ENCODE measurements at places on chromosomes 5 and 9. TPM values are rescaled to one million over a fixed set of nuclear protein-coding genes. Genes with fewer than 3 reads are reported as not detected.

DNA sequence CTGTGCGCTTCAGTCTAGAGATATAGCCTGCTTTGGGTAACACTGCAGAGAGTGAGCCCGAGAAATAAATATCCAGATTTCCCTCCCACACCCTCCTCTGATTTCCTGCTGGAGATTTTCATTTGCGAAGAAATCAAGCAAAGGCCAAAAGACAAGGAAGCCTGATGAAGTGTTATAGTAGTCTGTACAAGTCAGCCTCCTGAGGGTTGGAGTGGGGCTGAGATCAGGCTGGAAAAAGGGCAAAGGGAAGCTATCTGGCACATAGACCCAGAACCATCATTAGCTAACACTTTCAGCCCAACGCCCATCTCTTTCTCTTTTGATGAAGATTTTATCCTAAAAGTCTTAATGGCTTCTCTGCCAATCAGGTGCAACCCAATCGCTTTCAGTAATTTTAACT lies 154.6 kb upstream of the SLC44A1 start:
- no peaks in the 10 kb centered on the region for H3K36me3 ChIP-seq
- H3K27ac ChIP-seq, result no peak overlapping the region

GRCh38 chr5:144173766-144174165 lies 3.1 kb downstream of the KCTD16 start:
- H3K27me3 ChIP-seq, result peaks cover 6% of the 10 kb centered on the region
- no peak overlapping the region for H3K4me3 ChIP-seq
- no peak for DNase-seq
- peaks cover 16% of the 10 kb centered on the region for H3K4me1 ChIP-seq
- H3K36me3 ChIP-seq, result peaks cover 2% of the 10 kb centered on the region
- no peak overlapping the region for H3K27ac ChIP-seq

GRCh38 chr5:107564931-107565372 lies 105.8 kb downstream of the EFNA5 start:
- no peak for DNase-seq
- no peak overlapping the region for H3K4me3 ChIP-seq
- no peak overlapping the region for H3K27ac ChIP-seq
- H3K36me3 ChIP-seq, result no peaks in the 10 kb centered on the region
- H3K4me1 ChIP-seq, result peaks cover 32% of the 10 kb centered on the region
- H3K27me3 ChIP-seq, result no peaks in the 10 kb centered on the region

- H3K27ac ChIP-seq, result peak overlapping the region; percentile 24
- no peaks in the 10 kb centered on the region for H3K27me3 ChIP-seq
- no peak overlapping the region for H3K4me3 ChIP-seq
- DNase-seq, result peak; percentile 18
- H3K36me3 ChIP-seq, result peaks cover 50% of the 10 kb centered on the region
- H3K4me1 ChIP-seq, result peaks cover 48% of the 10 kb centered on the region
Measured at GRCh38 chr5:95895771-95896170, 65.9 kb downstream of the ELL2 start.

LCN15 gene
- 0.41 TPM for total RNA-seq

PCDHB3 gene
- 0.77 TPM for total RNA-seq

CETN3 gene
- 27.8 TPM for total RNA-seq

SMARCA2 gene
- total RNA-seq, result 98.0 TPM

FAM120AOS gene
- 27.3 TPM for total RNA-seq

Data from left ventricle myocardium inferior (tissue), 1 donor.